ENCODE measurements at places on chromosomes 16 and 17. TPM values are rescaled to one million over a fixed set of nuclear protein-coding genes. Genes with fewer than 3 reads are reported as not detected.

PERCC1 gene
- total RNA-seq: 0.29 TPM

TIMM22 gene
- 10.2 TPM for total RNA-seq

ZFP90 gene
- total RNA-seq: 32.6 TPM

ASPHD1 gene
- total RNA-seq: 2.1 TPM

CACNA1H gene
- 0.34 TPM for total RNA-seq

MYH3 gene
- 1.8 TPM for total RNA-seq

PIK3R6 gene
- 3.8 TPM for total RNA-seq

MPV17L gene
- total RNA-seq: 0.47 TPM

HBA1 gene
- not detected for total RNA-seq

PRAC1 gene
- total RNA-seq: not detected

APPBP2 gene
- 22.8 TPM for total RNA-seq

ABCA5 gene
- total RNA-seq: 13.2 TPM

CCL1 gene
- not detected for total RNA-seq

C1QTNF1 gene
- total RNA-seq: 0.13 TPM

GRCh38 chr17:33079201-33079600 is 87.6 kb downstream of the SPACA3 start:
- H3K27ac ChIP-seq: no peak overlapping the region
- DNase-seq: no peak
- no peaks in the 10 kb centered on the region for H3K4me1 ChIP-seq
- peaks cover 19% of the 10 kb centered on the region for H3K27me3 ChIP-seq
- H3K4me3 ChIP-seq: no peak overlapping the region

- H3K27me3 ChIP-seq: no peaks in the 10 kb centered on the region
- DNase-seq: no peak
- H3K4me1 ChIP-seq: peaks cover 11% of the 10 kb centered on the region
Measured at GRCh38 chr17:3008336-3009288, 54.8 kb downstream of the OR1D5 start.

GRCh38 chr17:50161023-50161910 is 4.5 kb upstream of the SGCA start:
- H3K27me3 ChIP-seq: no peaks in the 10 kb centered on the region
- peak; percentile 96 for DNase-seq
- H3K27ac ChIP-seq: peak overlapping the region; percentile 97
- no peaks in the 10 kb centered on the region for H3K36me3 ChIP-seq

DNA sequence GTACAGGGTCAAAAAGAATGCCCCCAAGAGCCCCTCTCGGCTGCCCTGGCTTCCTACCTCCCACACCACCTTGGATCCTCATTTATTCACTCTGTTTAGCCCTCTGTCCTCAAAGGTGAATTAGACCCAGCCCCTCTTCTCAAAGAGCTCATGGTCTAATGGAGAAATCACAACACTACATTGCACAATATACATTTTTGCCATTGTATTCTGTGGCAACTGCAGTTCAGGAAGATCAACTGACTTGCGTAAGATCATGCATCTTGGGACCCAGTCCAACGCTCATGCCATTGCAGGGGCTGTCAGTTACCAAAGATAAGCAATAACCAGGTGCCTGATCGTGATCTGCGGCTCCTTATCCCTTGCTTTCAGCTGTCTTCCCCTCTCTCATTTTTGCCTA is 1.4 kb downstream of the KRT38 start:
- H3K27ac ChIP-seq: no peak overlapping the region
- H3K36me3 ChIP-seq: no peaks in the 10 kb centered on the region
- H3K27me3 ChIP-seq: peaks cover 2% of the 10 kb centered on the region
- no peaks in the 10 kb centered on the region for H3K4me1 ChIP-seq
- no peak for DNase-seq

DNA sequence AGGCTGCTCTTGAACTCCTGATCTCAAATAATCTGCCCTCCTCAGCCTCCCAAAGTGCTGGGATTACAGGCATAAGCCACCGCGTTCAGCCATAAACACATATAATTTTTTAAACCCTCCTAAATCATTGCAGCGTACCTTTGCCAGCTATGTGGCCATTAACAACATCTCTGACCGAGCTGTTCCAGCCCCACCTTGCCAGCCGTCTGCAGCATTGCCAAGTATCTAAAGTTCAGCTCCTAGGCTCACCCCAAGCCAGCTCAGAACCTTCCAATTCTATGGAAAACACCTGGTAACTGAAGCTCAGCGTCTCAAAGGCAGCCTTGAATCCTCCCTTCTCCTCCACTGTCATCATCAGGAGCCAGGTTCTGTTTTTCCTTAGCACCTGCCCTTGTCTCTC is 5.1 kb upstream of the MEIOB start:
- peaks cover 21% of the 10 kb centered on the region for H3K27me3 ChIP-seq
- peaks cover 2% of the 10 kb centered on the region for H3K4me1 ChIP-seq
- no peak overlapping the region for H3K4me3 ChIP-seq
- no peak for DNase-seq
- H3K36me3 ChIP-seq: no peaks in the 10 kb centered on the region
- H3K27ac ChIP-seq: no peak overlapping the region

GRCh38 chr16:57694231-57694724 is 328 bp upstream of the DRC7 start:
- H3K27ac ChIP-seq: no peak overlapping the region
- no peak for DNase-seq
- H3K27me3 ChIP-seq: no peaks in the 10 kb centered on the region

GRCh38 chr17:36918211-36918691 is 19.0 kb upstream of the LHX1 start:
- peak; percentile 11 for DNase-seq
- H3K27ac ChIP-seq: no peak overlapping the region
- no peaks in the 10 kb centered on the region for H3K36me3 ChIP-seq
- no peak overlapping the region for H3K4me3 ChIP-seq
- peaks cover 25% of the 10 kb centered on the region for H3K27me3 ChIP-seq
- peaks cover 21% of the 10 kb centered on the region for H3K4me1 ChIP-seq

DNA sequence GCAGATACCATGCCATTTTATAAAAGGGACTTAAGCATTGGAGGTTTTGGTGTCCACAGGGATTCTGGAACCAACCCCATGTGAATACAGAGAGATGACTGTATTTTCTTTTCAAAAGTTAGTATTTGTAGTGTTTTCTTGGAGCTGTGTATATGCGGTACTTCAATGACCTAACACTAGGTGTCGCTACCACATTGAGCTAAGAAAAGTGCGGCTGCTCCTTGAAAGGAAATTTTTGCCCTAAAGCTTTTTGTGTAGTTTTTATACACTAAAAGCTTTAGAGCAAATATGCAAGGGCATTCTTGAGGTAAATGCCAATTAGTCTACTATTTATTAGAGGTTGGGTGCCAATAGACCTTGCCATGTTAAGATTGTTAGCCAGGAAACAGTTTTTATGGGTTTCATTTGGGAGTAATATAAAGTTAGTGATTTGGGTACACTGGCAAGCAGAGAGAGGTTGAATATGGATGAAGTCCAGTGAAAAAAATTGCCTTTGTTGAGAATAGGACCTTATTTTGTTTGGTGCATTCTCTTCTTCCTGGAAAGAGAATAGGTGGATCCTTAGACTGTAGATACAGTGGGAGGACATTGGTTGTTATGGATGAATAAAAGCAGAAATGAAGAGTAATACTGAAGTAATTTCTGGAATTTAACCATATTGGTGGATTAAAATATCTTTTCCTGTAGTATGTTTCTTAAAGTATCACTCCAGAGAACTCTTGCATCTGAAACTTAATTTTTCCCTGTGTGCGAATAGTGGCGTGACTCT is 43.3 kb downstream of the BCAS3 start:
- no peak overlapping the region for H3K4me3 ChIP-seq
- no peaks in the 10 kb centered on the region for H3K36me3 ChIP-seq
- no peak overlapping the region for H3K27ac ChIP-seq

GRCh38 chr17:21358682-21359482 is 17.3 kb upstream of the KCNJ12 start:
- no peak overlapping the region for H3K4me3 ChIP-seq
- H3K4me1 ChIP-seq: no peaks in the 10 kb centered on the region
- no peaks in the 10 kb centered on the region for H3K27me3 ChIP-seq

GRCh38 chr17:50026837-50027171 is 29.1 kb upstream of the ITGA3 start:
- H3K4me3 ChIP-seq: no peak overlapping the region
- peak; percentile 87 for DNase-seq
- peaks cover 12% of the 10 kb centered on the region for H3K4me1 ChIP-seq

DNA sequence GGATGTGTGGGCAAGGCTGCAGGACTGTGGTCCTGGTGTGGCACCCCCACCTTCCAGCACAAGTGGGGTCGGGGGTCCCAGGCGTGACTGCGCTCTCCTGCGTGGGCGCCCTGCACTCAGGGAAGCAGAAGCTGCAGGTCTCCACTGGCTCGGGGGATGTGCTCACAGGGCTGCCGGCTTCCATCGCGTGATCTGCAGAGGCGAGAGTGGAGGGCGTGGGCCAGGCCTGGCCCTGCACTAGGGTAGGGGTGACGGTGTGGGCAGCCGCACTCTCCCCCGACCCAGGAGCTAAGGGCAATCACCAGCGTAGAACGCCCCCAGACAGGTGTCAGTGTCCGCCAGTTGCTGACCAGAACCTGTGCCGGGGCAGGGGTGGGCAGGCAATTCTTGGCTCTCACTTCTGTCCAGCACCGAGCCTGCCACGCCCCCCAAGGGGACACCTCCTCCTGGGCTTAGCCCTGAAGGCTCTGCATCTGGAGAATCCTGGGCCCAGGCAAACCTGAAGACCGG is 32.3 kb downstream of the TNFRSF13B start:
- H3K36me3 ChIP-seq: no peaks in the 10 kb centered on the region
- no peaks in the 10 kb centered on the region for H3K4me1 ChIP-seq
- no peak overlapping the region for H3K4me3 ChIP-seq
- peaks cover 3% of the 10 kb centered on the region for H3K27me3 ChIP-seq

DNA sequence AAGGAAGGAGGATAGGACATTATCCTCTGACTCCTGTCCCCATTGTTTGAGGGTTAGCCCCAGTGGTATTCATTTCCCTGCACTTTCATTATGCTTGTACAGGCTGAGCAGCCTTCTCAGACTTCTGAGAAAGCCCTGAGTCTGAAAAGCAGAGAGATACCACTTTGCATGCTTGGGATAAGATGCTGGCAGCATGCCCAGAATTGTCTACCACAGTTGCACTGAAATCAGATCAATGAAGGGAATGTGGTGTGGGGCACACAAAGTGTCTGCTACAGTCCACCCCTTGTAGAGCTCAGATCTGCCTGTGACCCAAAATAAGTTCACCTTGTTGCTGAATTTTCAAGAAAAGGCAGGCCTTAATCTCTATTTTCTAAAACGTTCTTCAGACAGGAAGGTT is 160.6 kb downstream of the CCT6B start:
- no peak overlapping the region for H3K27ac ChIP-seq
- no peak for DNase-seq
- no peaks in the 10 kb centered on the region for H3K36me3 ChIP-seq
- H3K4me1 ChIP-seq: no peaks in the 10 kb centered on the region

GRCh38 chr16:19884611-19885450 is at the start of gene GPRC5B:
TSS of gene GPRC5B (minus strand) at chr16:19884848. CDS start at chr16:19872845, 12,003 bp downstream.
- H3K27ac ChIP-seq: no peak within 1 kb of the TSS
- peaks cover 33% of the 10 kb centered on the region for H3K27me3 ChIP-seq
- peak; percentile 42 for DNase-seq
- peaks cover 20% of the 10 kb centered on the region for H3K4me1 ChIP-seq
- peak within 1 kb of the TSS; percentile 73 for H3K4me3 ChIP-seq
- no peaks in the 10 kb centered on the region for H3K36me3 ChIP-seq

GRCh38 chr16:49516382-49517036 is 142.9 kb downstream of the C16orf78 start:
- no peaks in the 10 kb centered on the region for H3K36me3 ChIP-seq
- peaks cover 9% of the 10 kb centered on the region for H3K4me1 ChIP-seq
- no peak overlapping the region for H3K4me3 ChIP-seq
- H3K27ac ChIP-seq: no peak overlapping the region

- DNase-seq: no peak
- no peak overlapping the region for H3K4me3 ChIP-seq
- H3K4me1 ChIP-seq: peaks cover 10% of the 10 kb centered on the region
Measured at GRCh38 chr17:27591986-27592385, 39.0 kb upstream of the LGALS9 start.

DNA sequence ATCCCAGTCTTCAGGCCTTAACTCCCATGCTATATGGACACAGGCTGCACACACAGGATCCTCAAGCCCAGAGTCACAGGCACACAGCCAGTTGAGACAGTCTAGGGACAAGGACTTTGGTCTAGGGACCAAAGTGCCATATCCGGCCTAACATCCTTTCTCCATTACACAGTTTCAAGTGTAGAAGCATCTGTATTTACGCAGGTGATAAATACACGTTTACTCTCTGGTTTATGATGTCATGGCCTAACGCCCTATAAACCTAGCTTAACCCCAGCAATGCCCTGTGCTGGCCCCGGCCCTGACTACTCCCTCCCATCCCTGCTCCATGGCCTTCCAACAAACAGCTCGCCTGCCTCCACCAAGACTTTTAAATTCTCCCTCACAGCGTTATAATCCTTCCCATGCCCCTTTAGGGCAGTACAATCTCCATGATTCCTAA is 17.1 kb downstream of the CUEDC1 start:
- no peaks in the 10 kb centered on the region for H3K36me3 ChIP-seq
- no peak overlapping the region for H3K27ac ChIP-seq
- peaks cover 21% of the 10 kb centered on the region for H3K4me1 ChIP-seq
- DNase-seq: no peak
- H3K27me3 ChIP-seq: peaks cover 7% of the 10 kb centered on the region

DNA sequence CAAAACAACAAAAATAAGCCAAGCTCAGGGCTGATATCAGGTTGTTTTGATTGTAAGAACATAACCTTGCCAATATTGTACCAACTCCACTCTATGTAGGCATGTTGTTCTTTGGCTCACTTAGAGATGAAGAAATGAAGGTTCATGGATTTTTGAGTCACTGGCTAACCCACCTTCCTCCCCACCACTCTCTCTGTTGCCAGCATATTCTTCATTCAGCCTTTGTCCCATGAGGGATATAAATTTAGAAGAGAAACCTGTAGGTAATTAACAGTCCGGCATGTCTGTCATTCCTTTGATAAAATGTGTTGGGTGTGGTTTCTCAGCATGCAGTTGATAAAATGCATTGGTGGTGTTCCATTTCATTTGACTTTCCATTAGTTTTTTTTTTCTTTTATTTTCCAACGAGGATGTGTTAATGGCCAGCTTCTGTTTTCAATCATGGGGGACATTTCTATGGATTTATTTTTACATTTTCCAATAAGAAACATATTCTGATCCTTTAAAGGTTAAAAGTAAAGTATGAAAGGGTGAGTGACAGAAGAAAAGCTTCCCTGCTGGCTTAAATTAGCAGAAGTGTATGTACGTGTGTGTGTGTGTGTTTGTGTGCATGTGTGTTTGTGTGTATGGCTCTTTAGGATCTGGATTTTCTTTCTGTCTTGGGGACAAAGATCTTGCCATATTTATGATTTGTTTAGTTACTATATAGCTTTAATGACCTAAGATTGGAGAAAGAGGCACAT is 166.2 kb upstream of the KCNJ16 start:
- DNase-seq: no peak
- H3K27me3 ChIP-seq: no peaks in the 10 kb centered on the region
- H3K27ac ChIP-seq: no peak overlapping the region
- no peak overlapping the region for H3K4me3 ChIP-seq
- no peaks in the 10 kb centered on the region for H3K36me3 ChIP-seq
